ENCODE measurements at places on chromosomes 6 and 20. TPM values are rescaled to one million over a fixed set of nuclear protein-coding genes. Genes with fewer than 3 reads are reported as not detected.

PLCG1 gene
- 252 TPM for total RNA-seq

EYA4 gene
- total RNA-seq: 5.4 TPM

HSPA1B gene
- total RNA-seq: 288 TPM

IRF4 gene
- total RNA-seq: 1.4 TPM

RIMS1 gene
- 0.17 TPM for total RNA-seq
